ENCODE measurements at places on chromosomes 12 and 14.
A peak's percentile ranks its signal among the peaks of the same experiment; 100 is the strongest.

- DNase-seq: no peak
These were observed 33.3 kb downstream of the RAD52 start for GRCh38 chr12:916240-916639.

DNA sequence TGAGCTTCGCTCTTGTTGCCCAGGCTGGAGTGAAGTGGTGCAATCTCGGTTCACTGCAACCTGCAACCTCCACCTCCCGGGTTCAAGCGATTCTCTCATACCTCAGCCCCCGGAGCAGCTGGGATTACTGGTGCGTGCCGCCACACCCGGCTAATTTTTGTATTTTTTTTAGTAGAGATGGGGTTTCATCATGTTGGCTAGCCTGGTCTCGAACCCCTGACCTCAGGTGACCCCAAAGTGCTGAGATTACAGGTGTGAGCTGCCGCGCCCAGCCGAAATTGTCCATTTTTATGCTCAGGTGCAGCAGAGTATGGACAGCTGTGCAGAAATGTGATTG is 19.2 kb upstream of the CYP46A1 start:
- DNase-seq: no peak

DNA sequence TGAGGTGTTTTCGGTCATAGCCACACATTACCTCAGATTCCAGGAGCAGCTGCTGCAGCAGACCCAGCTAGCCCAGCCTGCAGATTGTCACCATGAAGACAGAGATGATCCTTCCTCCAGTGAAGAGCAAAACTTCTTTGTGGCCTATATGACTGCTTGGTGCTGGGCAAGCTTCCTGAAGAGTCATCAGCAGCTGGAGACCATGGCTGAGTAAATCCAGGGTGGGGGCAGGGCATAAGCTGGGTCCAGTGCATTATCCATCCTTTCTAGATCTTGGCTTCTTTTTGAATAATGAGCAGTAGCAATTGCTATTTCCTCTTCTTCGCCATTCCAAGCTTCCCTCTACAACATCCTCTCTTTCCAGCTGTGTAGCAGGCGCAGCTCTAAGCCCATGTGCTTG is 373.1 kb upstream of the DDHD1 start:
- DNase-seq: no peak

DNA sequence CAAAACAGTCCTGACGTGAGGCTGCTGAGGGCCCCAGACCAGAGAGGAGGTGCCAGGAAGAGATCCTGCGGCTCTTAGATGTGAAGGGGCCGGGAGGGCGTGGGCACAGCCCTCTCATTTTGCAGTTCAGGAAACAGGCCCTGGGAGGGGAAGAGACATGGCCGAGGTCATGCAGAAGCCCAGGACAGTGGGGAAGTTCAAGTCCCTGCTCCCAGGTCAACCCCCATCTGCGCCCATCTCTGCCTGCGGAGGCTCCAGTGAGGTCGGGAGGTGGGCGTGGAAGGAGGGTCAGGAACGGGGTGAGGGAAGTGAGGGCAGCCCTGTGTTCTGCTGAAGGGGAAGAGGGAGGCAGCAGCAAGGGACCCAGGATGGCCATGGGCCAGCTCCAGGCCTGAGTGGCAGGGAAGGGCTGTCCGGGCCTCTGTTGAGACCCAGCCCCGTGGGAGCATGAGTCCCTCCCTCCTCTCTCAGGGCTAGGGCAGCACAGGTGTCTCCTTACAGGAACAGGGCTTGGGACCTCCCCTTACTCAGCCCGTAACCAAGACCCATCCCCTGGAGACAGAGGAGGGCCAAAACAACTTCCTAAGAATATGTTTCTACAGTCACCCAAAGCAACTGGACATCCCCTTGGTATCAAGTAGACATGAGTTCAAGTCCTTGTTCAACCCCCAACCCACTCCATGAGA is 90.8 kb downstream of the LGMN start:
- DNase-seq: no peak

GRCh38 chr12:53172352-53172751 is 8.2 kb upstream of the ZNF740 start:
- DNase-seq: no peak

DNA sequence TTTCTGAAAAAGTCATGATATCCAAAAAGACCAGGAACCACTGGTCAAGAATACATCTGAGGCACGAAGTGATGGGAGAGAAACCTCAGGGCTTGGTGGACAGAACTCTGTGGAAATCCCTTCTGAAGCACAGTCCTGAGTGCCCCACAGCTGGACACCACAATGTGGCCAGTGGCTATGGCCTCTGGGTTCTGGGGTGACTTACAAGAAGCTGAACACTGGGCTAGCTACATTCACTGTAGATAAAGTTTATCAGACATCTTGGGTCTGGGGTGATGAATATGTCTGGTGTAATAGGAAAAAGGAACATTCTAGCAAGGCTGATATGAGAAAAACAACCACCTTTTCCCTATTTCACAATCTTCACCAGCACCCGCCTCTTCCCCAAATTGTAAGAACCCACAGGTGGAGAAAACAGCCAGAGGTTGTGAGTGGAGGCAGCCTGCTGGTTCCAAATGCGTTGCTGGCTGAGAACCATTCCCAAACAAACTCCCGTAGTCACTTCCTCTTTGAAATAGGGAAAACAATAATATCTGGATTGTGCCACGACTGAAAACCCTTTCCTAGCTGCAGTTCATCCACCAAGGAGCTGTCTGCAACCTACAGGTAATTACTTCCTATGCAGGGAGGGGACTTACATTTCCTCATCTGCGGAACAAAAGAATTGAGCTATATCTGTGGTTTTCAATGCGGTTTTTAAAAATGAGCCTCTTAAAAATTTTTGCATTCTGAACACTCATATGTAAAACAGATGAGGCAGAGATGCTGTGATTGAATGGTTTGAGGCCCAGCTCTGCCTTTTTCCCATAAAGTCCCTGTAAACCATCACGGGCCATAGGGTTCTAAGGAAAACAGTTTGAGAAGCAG is 193.6 kb downstream of the SLC41A2 start:
- DNase-seq: peak; percentile 28

- no peak for DNase-seq
These were observed 7.1 kb upstream of the LGMN start for GRCh38 chr14:92755495-92755894.

DNA sequence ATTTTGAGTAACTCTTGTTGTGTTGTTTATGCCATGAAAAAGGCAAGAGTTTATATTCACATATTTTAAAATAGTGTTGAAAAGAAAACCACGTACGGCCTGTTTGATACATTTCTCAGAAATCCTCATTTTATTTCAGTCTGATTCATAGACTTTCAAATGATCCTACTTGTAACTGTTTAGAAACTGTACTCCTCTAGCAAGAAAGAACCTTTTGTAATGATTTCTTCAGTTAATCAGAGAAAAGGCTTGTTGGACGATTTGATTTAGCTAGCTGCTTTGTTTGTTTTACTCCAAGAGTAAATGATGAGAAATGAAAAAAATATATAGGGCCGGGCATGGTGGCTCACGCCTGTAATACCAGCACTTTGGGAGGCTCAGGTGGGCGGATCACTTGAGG is 17.2 kb downstream of the FBXO34 start:
- DNase-seq: no peak

- DNase-seq: no peak
These were observed 486.5 kb downstream of the EGLN3 start for GRCh38 chr14:33464254-33464962.

- DNase-seq: no peak
These were observed 88.7 kb upstream of the GRIP1 start for GRCh38 chr12:66767536-66767935.

DNA sequence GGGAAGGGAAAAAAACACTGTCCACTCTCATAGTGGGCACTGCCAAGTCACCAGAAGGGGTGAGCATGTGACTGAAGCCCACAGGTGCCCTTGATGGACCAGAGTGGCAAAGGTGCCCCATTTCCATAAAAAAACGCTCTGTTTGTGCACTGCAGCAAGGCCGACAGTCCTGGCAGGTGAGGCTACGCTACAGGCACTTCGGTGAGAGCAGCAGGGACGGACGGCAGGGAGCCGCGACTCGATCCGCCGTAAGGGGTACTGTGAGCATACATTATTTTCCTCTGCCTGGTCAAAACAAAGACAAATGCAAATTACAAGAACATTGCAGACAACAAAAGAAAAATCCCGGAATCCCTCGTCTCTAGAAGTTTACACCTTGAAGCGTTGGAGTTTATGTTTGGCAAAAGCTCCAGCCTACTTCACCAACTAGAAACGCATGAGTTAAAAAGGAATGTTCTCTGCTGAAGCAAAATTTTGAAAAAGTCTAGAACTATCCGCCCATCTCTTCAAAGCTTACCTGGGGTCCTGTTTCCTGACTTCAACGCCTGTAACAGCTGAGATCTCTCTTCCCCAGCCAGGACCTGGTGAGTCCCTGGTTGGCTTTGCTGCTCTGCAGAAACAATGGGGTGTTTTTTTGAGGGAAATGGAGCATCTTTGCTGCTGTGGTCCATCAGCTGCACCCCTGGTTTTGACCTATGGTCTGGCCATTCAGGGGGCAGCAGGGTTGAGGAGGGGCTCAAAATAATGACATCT is 52.9 kb upstream of the RFLNA start:
- DNase-seq: no peak

DNA sequence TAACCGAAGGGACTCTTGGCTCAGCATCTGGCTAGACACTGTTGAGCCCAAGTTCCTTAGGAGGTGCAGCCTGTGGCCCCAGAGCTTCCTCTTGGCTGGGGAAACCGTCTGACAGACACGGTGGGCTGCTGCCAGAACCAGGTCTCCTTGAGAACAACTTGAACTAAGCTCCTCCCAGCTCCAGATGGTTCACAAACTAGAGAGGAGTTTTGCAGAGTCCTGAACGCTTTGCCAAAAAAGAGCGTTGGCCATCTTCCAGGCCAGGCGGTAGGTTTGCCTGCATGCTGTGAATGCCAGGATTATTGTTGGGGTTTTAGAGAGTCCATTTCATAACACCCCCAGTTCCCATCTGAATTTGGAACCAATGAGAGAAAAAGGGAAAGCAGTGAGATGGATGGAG is 399.8 kb downstream of the RGS6 start:
- DNase-seq: no peak

GRCh38 chr12:30707613-30708342 is 12.1 kb upstream of the IPO8 start:
- DNase-seq: no peak

- no peak for DNase-seq
These were observed 139.4 kb upstream of the CNTN1 start for GRCh38 chr12:40552868-40553267.

DNA sequence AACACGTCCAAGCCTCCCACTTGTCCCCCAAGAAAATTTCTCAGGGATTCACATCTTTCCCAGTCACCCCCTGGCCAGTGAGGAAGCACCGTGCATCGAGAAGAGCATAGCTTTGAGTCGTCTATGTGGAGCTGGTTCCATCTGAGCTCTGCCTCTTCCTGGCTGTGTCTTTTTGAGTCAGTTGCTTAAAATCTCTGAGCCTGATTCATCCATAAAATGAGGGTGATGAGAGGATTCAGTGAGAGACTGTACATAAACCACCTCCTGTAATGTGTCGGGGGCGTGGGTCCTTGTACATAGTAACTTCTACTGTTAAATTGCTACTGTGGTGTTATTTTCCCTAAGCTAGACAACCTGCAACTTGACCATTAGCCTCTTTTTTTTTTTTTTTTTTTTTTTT is 13.8 kb downstream of the CD9 start:
- no peak for DNase-seq

DNA sequence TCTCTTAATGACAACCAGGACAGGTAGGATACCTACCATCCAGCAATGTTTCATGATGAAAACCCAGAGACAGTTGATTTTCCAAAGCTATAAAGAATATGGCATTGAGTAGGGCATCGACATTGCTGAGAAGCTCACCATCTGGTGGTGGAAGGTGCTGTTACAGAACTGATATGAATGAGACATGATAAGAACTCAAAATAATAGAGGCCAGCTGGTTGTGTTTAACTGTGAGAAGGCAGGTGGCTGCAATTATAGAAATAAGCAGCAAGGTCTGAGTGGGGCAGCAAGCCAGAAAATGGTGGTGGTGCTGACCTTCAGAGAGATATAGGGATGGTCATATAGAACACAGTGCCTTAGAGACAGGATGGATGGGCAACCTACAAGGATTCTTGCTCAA is 449.7 kb downstream of the BTG1 start:
- no peak for DNase-seq

- no peak for DNase-seq
These were observed 1.9 kb upstream of the DYNC1H1 start for GRCh38 chr14:101962503-101962874.

- DNase-seq: no peak
These were observed 47.6 kb upstream of the SLC2A13 start for GRCh38 chr12:40153432-40153831.

DNA sequence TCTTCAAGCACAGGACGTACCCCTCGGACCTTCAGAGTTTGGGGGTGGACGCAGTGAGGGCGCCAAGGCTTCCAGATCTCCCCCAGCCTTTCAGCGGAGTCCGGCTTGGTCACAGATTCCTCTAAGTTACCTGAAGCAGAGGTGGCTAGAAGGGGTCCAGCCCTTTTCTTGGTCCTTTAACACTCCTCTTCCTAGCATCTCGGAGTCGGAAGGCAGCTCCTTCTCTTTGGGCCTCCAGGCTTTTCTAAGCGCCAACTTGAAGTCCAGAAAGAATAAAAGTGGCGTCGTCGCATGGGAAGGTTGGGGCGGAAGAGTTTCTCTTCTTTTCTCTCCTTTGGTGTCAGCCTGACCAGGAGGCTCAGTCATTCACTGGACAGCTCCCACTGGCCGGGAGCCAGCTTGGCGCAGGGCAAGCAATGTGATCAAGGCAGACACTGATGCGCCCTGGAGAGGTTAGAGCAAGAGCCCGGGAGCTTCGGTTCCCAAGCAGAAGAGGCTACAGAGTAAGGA is 9.6 kb downstream of the OR6S1 start:
- DNase-seq: no peak

DNA sequence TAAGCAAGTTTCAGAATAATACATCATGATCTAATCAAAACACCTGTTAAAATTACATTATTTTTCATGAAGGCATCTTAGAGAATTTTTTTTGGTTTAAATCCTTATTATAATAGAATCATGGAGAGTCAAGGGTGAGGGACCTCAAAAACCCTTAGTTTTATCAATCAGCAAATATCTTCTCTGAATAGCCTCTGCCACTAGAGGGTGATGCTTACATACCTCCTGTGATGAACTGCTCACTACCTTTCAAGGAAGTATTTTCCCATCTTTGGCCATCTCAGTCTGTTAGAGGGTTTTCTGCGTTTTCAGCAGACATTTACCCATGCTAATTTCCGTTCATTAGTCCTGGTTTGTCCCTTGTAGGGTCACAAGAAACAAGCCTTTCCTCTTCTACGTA is 200.2 kb downstream of the TRHDE start:
- no peak for DNase-seq
